ENCODE measurements at places on chromosomes 5 and 9.

GRCh38 chr5:165525271-165525670, 2019.9 kb downstream of the MAT2B start:
- DNase-seq = no peak

DNA sequence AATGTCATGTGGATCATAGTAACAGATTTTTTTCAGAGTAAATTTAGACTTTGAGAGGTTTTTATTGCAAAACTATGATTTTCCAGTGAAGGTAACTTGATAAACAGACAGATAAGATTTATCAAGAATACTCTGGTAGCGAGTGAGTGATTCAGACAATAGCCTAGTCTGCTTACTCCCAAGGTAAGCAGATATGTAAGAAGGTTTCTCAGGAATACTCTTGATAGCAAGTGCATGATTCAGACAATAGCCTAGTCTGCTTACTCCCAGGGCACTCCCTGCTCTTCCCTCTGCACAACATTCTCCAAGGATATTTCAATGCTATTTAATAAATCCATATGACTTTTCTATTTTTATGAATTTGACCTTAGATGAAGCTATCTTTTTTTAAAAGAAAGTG, 1881.5 kb downstream of the EFNA5 start:
- no peak for DNase-seq

- DNase-seq = no peak
Measured at GRCh38 chr9:17824191-17824590, 245.3 kb downstream of the SH3GL2 start.

- no peak for DNase-seq
Measured at GRCh38 chr5:110880413-110880812, 141.6 kb downstream of the SLC25A46 start.

- DNase-seq = no peak
Measured at GRCh38 chr5:180594311-180595045, 3.2 kb upstream of the SCGB3A1 start.

- no peak for DNase-seq
Measured at GRCh38 chr9:99044827-99045226, 60.1 kb upstream of the TGFBR1 start.

DNA sequence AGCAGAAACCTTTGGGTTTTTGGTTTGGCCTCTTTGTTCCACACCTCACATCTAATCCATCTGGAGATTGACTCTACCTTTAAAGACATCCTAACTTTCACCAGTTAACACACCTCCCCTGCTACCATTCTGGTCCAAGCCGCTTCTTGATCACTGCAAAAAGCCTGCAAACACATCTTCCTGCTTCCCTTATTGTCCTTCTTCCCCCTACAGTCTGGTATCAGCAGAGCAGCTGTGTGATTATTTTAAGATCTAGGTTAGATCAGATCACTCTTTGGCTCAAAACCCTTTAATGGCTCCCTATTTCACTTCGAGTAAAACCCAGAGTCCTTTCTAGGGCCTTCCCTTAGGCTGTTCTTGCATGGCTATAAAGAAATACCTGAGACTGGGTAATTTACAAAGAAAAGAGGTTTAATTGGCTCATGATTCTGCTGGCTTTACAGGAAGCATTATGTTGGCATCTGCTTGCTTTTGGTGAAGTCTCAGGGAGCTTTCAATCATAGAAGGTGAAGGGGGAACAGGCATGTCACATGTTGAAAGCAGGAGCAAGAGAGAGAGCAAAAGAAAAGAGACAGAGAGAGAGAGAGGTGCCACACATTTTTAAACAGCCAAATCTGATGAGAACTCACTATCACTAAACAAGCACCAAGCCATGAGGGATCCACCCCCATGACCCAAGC, 1.5 kb upstream of the TEX10 start:
- DNase-seq = no peak

DNA sequence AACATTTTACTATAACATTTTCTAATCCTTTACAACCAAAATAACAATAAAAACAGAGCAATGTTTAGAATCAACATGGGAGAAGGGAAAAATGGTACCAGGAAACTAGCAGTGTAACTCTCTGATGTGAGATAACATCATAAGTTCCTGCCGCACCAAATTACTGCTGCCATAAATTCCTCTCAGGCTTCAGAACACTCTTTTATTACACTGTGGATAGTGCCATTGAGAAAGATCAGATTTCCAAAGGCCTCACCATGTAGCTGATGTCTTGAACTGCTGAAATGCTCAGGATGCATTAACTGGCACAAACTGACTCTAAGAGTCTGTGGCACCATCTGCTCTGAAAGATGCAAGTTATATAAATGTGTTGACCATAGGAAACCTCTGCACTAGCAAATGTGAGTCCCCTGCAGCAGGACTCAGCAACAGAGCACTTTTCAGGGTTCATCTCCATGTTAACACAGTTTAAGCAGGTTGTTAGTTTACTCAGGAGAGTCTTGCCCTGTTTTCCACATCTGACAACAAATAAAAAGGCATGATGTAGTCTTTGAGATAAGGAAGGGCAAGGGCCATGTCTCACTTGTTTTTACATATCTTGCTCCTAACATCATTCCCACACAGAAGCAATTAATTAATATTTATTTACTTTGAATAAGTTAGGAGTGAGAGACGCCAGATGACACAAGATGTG, 218.1 kb downstream of the CETN3 start:
- DNase-seq = no peak

- DNase-seq = no peak
Measured at GRCh38 chr9:125748446-125749099, 1.4 kb downstream of the PBX3 start.

GRCh38 chr9:13810510-13810909, 503.4 kb downstream of the NFIB start:
- DNase-seq = no peak

All from CD4-positive, alpha-beta T cell treated with Interleukin-2 at 100 ng/mL for 4 hours (primary cell).